ENCODE measurements at places on chromosomes 7 and 10.

DNA sequence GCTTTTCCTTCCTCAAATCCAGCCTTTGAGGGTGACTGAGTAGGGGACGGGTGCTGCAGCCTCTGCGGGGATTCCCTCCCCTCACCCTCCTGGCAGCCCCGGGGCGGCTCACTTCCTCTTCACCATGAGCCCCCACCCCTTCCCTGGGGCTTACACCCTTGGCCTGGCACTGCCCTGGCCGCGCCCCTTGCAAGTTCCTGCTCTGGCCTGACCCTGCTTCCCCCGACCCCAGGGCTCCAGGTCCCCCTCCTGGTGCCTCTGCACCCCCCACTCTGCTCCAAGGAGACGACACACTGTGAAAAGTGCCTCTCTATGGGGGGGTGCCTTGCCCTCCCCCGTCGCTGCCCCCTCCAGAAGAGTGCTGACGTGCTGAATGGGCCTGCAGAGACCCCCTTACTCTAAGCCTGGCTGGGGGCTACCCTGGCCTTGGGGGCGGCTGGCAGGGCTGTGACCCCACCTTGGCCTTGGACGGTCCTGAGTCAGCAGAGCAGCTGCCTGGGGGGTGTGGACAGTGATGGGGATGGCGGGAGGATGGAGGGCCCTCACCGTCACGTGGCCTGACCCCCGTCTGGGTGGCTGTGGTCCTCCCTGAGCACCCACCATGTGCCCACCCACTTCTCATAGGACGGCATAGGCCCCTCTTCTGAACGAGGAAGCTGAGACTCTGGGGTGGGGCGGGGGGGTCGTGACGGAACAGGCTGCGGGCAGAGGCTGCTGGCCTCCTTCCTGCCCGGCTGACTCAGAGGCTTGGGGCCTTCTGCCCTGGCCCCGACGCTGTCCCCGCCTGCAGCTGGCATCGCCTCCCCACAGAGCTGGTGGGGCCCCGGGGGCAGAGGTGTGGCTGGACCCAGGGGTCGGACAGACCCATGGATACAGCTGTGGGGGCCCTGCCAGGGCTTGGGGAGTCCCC lies 9.8 kb downstream of the LFNG start:
- peak; percentile 39 for DNase-seq

DNA sequence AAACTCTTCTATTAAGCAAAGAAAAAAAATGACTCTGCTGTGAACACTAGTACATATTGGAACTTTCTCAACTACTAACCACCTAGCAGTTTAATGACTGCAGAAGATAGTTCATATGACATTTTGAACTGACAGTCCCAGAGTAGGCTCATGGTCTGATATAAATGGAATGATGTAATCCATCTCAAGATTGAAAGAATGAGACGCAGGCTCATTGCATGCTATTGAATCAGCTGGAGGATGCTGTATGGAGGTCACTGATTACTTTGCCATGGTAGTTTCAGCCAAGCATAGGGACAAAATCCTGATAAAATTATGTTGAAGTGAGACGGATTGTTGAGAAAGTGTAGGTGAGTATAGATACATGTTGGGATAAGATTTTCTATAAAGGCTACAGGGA lies 217.6 kb upstream of the SEMA3E start:
- DNase-seq = no peak

GRCh38 chr7:11332186-11332864 lies 358.7 kb downstream of the PHF14 start:
- no peak for DNase-seq

DNA sequence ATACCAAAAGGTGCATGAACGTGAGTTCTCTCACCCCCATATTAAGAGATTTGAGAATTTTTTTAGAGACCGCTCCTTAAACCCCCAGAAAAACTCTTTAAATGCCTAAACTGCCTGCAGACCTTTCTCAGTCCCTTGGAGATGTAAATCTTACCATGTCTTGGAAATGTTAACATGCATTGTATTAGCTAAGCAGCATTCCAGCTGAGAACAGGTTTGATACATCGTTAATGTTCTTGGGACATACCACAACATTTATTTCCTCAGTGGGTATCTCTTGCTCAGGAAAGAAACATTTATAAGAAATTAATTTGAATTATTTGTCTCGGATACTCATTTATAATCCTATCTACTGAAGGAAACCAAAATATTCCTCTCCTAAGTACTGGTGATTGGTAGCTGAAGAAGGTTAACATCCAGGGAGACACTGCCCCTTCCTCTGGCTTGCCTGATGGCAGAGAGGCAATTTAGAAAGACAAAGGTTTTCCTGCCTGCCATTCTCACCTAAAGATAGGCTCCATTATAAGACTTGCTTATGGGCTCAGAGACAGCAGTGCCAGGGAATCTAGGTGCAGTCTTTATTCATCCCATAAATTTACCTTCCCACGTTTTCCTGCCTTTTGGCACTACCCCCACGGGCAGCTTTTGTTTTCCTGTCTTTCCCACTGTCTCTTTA lies 141.2 kb downstream of the COBL start:
- DNase-seq = no peak

DNA sequence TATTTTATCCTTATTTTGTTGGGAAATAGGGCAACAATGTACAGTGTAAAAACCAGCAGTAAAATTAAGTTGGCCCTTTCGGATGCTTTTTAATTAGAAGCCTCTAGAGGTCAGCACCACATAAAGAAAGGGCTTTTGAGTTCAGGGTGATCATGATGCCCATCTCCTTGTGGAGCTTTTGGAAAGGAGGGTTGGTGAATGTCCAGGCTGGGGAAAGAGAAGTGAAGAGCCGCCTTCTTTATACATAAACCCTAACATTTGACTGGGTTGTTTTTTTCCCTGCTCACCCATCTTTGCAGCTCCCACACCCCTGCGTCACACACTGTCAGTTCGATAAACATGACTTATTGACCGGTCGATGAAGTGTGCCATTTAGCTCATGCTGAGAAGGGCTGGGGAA lies 29.8 kb downstream of the MTURN start:
- no peak for DNase-seq

DNA sequence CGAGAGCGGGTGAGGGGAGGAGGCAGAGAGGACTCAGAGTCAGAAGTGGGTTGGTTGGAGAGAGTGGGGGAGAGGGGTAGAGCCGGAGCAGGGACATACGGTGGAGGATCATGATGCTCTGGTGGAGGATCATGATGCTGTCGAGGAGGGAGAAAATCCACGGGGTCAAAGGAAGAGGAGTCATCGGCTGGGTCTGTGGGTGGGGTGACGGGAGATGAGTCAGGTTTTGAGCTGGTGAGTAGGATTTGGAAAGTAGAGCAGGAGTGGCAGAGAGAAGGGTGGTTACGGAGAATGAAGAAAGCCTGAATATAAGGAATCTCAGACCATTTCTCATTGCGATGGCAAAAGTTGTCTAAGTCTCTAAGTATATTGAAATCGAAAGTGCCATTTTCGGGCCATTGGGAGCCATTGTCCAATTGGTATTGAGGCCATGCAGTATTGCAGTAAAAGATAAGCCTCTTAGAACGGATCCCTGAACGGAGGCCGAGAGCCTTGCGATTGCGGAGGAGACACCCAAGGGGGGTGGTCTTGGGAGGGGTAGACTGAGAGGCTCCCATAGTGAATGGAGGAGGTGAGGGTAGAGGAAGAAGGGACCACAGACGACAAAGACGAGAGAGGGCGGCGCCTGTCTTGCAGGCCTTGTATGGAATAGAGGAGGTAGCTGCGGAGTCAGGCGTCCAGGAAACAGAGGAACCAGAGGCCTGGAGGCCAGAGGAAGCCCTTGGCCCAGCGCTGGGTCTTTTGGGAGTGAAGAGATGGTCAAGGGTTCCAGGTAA lies 23.8 kb downstream of the SCIN start:
- no peak for DNase-seq

DNA sequence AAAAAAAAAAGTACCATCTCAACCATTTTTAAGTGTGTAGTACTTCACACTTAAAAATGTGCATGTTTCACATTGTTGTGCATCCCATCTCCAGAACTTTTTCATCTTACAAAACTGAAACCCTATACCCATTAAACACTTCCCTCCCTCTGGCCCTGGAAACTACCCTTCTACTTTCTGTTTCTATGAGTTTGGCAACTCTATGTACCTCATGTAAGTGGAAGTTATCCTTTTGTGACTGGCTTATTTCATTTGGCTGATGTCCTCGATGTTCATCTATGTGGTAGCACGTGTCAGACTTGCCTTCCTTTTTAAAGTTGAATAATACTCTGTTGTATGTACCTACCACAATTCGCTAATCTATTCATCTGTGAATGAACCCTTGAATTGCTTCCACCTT lies 12.2 kb downstream of the KCNMA1 start:
- no peak for DNase-seq

DNA sequence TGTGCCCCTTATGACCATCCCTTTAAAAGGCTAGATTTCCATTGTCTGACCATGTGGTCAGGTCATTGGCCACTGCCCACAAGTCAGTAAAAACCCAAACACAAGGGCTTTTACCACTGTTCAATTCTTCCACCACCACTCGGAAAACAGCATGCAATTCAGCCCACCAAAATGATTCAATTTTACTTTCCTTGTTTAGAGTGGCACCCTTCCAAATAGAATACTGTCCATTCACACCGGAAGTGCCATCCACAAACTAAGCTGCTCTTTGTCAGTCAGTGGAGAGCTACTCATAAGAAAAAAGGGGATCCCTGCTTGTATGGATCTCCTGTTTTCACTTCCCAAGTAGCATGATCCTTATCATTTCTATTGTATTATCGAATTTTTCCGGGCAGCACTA lies 350.7 kb upstream of the MBL2 start:
- no peak for DNase-seq

GRCh38 chr10:125054669-125055268 lies 105.6 kb downstream of the CTBP2 start:
- DNase-seq = no peak

DNA sequence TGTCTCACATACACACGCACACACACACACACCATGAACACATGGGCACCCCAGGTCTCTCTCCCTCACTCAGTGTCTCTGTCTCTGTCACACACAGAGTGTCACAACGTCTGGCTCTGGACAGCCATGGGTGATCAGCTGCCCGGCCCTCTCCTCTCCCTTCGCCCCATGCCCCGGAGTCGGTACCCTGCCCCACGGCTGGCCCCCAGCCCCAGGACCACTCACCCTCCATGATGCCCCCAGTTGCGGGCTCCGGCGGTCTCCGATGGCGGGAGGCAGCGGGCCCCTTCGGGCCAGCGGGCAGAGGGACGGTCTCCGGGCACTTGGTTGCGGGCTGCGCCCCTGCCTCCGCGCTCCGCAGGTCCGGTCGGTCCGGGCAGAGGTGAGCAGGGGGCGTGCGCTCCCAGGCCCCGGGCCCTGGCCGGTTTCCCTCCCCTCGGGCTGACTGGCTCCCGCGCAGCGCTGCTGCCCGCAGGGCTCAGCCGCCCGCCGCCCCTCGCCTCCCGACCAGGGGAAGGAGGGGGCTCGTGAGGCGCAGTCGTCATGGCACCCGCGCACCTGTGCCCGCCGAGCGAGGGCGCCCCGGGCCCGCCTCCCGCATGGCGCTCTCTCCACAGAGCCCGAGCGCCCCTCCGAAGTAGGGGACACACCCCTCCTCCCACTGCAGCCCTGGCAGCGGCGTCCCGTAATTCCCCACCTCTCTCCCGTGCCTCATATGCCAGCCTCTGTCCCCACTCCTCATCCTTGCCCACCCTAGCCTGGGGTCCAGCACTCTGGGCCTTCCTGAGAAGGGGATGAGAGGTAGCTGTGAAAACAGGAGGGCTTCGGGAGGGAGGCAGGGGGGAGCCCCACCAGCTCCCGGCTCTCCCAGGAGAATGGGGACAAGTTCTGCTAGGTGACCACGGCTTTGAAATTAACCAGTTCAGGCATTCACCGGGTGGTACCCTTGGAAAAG lies at the start of gene NPFFR1:
NPFFR1 (minus strand) TSS at position 560 of the 955 bp plus-strand sequence; CDS start at position 232, 328 bp downstream.
- no peak for DNase-seq

DNA sequence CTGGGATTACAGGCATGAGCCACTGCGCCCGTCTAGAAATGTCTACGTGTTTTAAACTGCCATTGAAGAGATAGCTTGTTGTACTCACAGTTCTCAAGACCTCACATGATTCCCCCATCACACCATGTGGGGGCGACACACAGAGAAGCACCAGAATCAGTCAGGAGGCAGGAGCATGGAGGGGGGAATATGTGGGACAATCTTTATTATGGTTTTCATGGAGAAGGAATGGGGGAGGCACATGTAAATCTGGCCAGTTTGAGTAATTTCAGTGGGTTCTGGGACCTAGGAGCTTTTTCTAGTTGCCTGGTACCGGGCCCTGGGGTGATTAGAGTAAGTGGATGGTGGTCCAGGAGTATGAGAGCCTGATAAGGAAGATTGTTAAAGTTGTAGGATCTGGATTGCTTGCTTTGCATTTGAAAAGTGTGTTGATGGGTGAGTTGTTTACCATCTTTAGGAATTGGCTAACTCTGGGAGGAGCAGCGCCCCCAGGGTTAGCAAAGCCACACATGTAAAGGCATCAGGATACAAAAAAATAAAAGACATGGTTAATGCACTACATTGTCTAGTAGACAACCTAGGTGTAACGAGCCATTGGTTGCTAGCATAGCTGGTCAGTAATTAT lies 85.4 kb upstream of the SLC13A1 start:
- DNase-seq = no peak

- peak; percentile 44 for DNase-seq
These were observed 50.2 kb upstream of the GNA12 start for GRCh38 chr7:2894118-2894940.

DNA sequence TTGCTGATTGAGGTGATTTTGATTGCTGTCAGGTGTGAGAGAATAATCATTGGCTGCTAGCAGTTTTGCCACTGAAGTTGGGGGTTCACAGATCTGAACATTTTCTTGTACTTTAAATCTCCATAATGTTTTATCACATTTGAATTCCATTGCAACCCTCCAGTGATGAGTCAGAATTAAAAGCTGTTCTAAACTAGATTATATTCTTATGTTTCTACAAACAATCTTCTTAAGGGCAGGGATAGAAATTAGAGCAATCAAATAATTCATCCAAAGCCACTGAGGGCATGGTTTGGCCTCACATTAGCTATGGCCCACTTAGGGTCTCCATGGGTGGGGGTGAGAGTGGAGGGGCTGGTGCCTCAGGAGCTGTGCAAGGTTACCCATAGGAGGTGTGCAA lies 53.0 kb upstream of the RPA3 start:
- DNase-seq = no peak

DNA sequence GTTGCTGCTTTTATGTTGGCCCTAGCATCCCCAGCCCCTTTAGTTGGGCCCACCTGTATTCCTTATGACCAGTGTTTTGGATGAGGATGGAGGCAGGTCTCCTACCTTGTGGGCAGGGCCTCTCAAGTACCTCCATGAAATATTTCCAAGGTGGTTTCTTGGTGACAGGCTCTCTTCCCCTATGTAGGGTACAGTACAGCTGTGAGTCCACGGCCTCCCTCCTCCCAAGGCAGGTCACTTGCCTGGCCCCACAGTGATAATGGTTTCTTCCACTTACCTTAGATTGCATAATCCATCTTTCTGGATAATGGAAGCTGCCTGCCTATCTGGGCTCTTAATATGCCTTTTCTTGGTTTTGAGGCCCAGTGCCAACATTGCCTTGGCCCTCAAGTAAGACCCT lies 110.4 kb downstream of the NT5C2 start:
- no peak for DNase-seq

DNA sequence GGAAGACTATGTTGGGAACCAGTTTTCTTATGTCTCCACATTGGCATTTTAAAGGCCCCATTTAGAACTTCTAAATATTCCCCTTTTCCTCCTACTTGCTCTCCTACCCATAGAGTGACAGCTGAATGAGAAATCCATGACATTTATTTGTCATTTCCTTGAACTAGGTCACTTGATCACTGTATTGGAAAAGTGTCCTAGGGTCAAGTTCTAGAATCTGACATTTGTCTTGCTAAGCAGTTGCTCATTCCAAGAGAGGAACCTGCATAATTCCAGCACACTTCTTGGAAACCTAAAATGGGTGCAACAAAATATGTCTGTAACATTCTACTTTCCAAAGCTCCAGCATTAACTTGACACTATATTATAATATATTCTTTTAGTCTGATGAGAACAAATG lies 3.6 kb upstream of the DPY19L1 start:
- DNase-seq = no peak

GRCh38 chr10:115129752-115130151 lies 36.6 kb downstream of the ATRNL1 start:
- DNase-seq = no peak

Data from stimulated activated CD4-positive, alpha-beta T cell treated with anti-CD3 and anti-CD28 coated beads, Interleukin-4, amount 100 ng/mL, for 4 hours (primary cell).